Stimulated activated CD8-positive, alpha-beta memory T cell treated with anti-CD3 and anti-CD28 coated beads, Interleukin-2, amount 100 ng/mL, for 48 hours (primary cell): ENCODE measurements at places on chromosomes 7 and 10.

DNA sequence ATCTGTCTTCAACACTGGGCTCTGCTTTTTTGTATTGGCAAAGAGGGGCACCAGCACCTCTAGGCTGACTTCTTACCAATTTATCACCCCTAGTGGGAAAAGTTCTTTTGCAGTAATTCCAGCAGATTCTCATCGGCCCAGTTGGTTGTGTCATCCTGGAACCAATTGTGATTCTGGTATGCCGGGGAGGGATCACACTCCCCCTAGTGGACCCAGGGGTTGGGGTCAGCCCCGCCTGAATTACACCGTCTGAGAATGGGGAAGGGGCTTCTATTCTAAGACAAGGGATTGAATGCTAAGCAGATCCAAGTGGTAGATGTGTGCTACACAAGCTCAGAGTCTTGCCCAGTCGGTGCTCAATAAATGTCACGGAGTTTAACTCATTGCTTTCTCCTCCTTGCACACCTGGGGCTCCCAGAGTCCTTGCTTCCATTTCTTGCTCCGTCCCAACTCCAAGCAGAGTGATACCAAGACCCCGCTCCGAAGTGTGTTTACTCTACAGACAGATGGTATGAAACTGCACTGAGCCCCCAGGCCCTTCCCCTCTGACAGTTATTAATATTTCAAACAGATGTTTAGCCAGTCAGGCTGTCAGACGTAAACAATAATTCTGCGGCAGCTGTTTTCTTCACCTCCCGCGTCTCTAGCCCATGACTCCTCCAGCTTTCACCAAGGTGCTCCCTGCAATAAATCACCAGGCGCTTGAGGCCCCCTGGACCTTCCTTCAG lies 71.9 kb downstream of the C10orf105 start:
- DNase-seq: no peak

- DNase-seq: no peak
These were observed 1.5 kb upstream of the RGS10 start for GRCh38 chr10:119543814-119544642.

DNA sequence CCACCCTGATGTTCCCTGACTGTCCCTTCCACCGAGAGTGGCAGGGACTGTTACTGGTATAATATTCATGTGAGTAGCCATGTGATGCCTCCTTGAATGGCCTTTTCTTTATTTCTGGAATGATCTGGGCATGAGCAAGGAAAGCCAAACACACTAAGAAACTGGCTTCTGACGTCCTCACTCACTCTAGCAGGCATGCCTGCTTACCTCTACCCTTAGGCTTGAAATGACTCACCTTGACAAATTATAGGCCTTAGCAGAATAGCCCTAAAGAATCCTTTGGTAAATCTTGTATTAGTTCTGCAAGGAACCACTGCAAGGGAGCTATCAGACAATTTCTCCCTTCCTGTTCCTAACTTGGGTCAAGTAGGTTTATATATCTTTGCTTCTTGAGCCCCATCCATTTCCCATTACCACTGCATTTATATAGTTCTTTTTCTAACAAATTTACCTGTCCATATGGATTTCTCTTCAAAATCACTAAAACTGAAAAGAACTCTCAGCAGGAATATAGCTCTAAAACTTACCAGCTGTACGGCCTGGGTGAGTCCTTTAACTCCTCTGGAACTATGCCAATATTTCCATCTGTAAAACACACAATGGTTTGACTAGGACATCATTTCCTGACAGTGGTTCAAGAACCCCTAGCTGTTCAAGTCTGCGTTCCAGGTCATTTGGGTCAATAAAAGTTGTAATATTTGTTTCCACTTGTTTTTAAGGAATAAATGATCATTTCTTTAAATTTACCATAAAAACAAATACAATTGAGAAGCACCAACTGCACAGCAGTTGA lies 13.0 kb upstream of the NDUFA5 start:
- DNase-seq: no peak

DNA sequence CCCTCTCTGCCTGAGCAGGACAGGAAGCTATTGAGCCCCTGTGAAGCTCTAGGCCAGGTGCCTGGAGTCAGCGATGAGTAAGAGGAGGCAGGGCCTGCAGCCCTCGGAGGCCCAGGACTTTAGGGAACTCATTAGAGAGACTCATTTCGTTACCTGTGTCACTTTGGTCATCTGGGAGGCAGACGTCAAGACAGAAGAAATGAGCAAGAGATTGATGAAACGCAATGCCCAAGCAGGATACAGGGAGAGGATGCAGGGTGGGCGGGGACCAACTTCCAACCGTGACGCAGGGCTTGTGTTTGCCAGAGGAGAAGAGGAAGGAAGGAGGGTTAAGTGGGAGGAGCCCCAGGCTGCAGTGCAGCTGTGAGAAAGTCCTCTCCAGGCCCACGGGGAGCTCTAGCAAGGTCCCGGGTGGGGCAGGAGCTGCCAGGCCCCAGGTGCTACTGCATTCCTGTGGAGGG lies 26.4 kb upstream of the GNA12 start:
- DNase-seq: no peak

GRCh38 chr10:100969187-100970075 lies at the start of gene SEMA4G:
SEMA4G (plus strand) TSS chr10:100969504; CDS start chr10:100972913, 3,409 bp downstream.
- peak; percentile 28 for DNase-seq

DNA sequence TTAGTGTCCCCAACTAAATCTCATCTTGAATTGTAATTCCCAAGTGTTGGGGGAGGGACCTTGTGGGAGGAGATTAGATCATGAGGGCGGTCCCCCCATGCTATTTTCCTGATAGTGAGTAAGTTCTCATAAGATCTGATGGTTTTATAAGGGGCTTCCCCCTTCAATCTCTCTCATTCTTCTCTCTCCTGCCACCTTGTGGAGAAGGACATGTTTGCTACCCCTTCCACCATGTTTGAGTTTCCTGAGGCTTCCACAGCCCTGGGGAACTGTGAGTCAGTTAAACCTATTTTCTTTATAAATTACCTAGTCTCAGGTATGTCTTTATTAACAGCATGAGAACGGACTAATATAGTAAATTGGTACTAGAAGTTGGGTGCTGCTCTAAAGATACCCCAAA lies 365.6 kb downstream of the ANKRD7 start:
- no peak for DNase-seq

DNA sequence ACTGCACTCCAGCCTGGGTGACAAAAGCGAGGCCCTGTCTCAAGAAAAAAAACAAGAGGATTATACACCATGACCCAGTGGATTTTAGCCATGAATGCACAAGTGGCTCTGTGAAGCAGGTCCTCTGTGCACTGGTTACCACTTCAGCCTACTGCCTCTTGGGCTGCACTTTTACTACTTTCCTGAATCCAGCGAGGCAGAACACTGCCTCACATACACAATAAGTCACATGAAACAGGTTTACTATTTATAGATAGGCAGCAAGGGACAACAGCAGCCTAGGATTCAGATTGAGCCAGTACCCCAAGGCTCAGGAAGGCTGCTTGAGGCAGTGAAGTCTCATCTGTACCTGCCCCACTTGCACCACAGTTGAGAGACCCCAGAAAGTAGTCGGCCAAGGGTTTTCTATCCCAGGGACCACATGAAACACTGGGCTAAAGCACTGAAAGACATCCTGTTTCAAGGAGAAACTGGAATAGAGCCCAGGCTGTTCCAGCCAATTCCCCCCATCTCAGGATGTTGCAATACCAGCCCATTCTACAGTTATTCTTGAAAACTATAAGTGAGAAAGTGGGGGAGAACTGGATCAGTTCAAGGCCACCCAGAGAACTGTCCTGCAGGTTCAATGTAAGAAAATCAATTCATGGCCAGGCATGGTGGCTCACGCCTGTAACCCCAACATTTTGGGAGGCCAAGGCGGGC lies 10.3 kb upstream of the OGDH start:
- no peak for DNase-seq

- no peak for DNase-seq
These were observed 51.8 kb upstream of the BET1 start for GRCh38 chr7:94055963-94056362.
